ENCODE measurements at places on chromosomes 11 and 22.

- DNase-seq, result no peak
These were observed 162.5 kb downstream of the SWAP70 start for GRCh38 chr11:9826390-9826789.

DNA sequence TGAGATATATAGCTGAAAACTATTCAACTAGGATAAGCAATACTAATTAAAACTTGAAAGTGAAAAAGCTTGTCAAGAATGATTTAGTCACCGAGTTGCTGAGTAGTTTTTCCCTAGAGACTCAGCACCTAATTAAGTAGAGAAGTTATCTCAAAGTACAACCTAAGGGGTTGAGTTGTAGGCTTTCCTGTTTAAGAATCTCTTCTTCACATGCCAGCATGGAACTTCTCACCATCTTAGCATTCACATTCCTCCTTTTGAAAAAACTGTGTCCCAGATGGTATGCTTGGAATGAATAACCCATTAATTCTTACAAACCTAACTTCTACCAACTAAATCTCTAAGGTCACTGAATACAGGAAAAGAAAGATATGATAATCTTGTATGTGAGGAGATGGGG lies 303.3 kb upstream of the ZC3H12C start:
- DNase-seq, result no peak

GRCh38 chr11:13205486-13205885 lies 72.1 kb upstream of the BMAL1 start:
- DNase-seq, result no peak

- DNase-seq, result no peak
These were observed 122.5 kb upstream of the ZC3H12C start for GRCh38 chr11:109970516-109971183.

- no peak for DNase-seq
These were observed 3.2 kb downstream of the NCF4 start for GRCh38 chr22:36863979-36864378.

DNA sequence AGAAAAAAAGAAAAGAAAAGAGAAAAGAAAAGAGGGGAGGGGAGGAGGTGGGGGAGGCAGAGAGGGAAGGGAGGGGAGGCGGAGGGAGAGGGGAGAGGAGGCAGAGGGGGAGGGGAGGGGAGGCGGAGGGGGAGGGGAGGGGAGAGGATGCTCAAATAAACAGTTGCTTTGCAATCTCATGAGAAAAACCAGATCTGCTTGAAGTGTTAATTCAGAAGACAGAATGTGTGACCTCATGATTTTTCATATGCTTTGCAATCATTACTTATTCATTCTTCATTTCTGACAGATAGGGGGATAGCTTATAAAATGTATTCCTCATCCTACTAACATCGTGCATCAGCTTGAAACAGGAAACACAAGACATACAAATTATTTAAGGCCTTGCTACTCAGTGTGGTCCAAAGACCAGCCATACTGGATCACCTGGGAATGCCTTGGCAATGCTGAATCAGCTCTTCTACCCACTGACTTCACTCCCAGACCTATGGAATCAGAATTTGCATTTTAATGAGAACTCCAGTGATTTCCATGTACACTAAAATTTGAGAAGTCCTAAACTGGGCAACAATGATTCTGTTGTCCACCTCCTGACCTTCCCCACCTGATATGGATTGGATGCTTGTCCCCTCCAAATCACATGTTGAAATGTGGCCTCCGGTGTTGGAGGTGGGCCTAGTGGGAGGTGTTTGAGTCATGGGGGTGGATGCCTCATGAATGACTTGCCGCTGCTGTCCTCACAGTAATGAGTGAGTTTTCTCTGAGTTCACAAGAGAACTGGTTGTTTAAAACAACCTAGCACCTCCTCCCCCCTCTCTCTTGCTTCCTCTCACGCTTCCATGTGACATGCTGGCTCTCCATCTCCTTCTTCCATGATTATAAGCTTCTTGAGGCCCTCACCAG lies 69.2 kb downstream of the CCDC34 start:
- no peak for DNase-seq

DNA sequence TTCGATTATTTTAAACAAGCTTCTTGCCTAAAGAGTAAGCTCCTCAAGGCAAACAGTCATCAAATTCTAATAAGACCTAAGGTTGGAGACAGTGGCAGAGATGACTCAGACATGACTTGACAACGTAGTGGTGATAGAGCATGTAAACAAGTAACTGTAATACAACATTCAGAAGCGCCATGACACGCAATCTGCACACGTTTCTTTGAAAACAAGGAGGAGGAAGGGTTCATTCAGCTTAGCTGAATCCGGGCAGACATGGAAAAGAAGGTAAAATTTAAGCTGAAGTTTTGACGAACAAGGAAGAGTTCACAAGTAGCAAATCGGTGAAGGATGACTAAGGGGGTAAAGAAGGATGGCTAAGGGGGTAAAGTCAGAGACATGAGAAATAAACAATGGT lies 152.4 kb upstream of the ZC3H12C start:
- DNase-seq, result no peak

DNA sequence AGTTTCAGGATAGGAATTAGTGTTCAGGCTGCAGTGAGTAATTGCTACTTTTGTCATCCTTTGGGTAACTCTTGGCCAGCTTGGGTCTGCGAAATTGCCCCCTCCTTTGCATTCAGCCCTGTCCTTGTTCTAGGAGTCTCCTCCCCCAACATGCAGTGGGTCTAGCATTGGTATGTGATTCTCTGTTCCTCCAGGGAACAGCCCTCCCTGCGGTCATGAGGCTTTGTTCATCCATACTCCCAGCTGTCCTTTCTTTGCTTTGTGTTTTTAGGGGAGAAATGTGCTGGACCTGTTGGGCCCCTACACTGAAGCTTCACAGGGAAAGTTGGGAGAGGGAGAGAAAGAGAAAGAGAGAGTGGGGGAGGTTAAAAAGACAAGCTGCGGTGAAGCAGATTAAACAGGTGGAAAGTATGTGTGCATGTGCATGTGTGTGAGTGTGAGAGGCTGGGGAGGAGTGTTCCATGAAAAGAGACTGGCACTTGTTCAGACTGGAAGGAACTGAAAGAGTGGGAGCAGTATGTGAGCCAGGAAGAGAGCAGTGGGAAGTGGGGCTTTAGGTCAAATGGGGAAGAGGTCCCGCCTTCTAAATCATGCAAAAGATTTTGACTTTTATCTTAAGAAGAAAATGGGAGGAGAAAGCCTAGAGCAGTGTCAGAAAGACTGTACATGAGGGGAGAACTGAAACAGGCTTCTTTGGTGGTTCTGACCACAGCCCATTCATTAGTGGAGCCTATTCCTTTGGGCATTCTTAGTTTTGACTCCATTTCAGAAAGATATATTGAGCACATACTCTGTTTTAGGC lies 17.9 kb upstream of the SESN3 start:
- no peak for DNase-seq

GRCh38 chr22:45562537-45563361 lies 60.1 kb downstream of the FBLN1 start:
- DNase-seq, result no peak

DNA sequence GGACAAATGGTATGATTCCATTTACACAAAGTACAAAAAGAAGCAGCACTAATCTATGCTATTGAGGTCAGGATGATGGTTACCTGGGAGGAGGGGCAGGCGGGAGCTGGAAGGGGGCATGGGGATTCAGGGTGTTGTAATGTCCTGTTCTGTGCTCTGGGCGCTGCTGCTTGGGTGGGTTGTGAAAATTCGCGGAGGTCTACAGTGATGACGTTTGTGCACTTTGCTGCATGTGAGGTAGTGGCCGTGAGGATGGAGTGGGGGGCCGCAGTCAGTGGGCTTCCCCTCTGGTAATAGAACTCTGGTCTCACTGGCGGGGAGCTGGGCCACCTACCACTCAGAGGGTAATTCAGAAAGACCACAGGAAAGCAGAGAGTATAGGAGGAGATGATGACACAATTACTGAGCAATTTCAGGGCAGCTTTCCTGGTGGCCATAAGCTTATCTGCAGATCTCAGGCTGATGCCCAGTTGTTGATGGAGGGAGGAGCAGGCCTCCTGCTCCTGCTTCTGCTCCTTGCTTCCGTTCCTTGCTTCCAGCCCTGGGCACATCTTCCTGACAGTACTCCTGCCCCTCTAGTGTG lies 121.5 kb downstream of the CEP164 start:
- no peak for DNase-seq

DNA sequence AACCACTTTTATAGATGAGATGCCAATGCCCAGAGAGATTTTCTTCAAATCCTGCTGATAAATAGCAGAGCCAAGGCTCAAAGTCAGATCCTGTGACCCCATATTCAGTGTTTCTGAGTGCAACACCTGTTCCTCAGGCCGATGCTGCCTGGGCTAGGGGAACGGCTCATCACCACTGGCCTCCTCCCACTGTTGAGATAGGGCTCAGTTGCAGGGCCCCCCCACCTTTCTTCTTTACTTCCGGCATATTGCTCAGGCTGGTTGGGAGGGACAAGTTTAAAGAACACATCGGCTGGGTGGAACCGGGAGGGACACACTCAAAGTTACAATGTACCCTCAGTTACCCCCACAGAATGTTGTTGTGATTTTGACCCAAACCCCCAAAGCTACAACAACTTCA lies 88.3 kb upstream of the CRTAM start:
- DNase-seq, result no peak

- DNase-seq, result no peak
These were observed 66.8 kb downstream of the DEPDC5 start for GRCh38 chr22:31820655-31821054.

GRCh38 chr11:111814106-111814505 lies 47.9 kb upstream of the PPP2R1B start:
- DNase-seq, result no peak

GRCh38 chr22:46481386-46481785 lies 56.0 kb downstream of the CELSR1 start:
- no peak for DNase-seq

GRCh38 chr11:72609045-72609444 lies 65.2 kb downstream of the PDE2A start:
- no peak for DNase-seq

DNA sequence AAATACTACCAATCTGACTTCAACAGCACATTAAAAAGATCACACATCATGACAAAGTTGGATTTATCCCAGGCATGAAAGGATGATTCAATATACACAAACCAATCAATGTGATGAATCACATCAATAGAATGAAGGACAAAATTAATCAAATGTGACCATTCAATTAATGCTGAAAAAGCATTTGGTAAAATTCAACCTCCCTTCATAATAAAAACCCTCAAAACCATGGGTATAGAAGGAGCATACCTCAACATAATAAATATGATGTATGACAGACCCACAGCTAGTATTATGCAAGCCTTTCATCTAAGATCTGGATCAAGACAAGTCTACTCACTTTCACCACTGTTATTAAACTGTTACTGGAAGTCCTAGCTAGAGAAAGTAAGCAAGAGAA lies 921.7 kb upstream of the RAG2 start:
- no peak for DNase-seq

GRCh38 chr11:3111466-3111865 lies 53.6 kb downstream of the OSBPL5 start:
- no peak for DNase-seq

- DNase-seq, result no peak
These were observed 39.3 kb downstream of the CCDC81 start for GRCh38 chr11:86414032-86414431.

GRCh38 chr11:122277493-122277892 lies 161.5 kb upstream of the BLID start:
- no peak for DNase-seq

- DNase-seq, result no peak
These were observed 66.4 kb downstream of the UBASH3B start for GRCh38 chr11:122721964-122722266.

- DNase-seq, result no peak
These were observed 5.1 kb downstream of the INSC start for GRCh38 chr11:15119826-15120225.

GRCh38 chr11:107157809-107158187 lies 139.5 kb upstream of the GUCY1A2 start:
- no peak for DNase-seq

DNA sequence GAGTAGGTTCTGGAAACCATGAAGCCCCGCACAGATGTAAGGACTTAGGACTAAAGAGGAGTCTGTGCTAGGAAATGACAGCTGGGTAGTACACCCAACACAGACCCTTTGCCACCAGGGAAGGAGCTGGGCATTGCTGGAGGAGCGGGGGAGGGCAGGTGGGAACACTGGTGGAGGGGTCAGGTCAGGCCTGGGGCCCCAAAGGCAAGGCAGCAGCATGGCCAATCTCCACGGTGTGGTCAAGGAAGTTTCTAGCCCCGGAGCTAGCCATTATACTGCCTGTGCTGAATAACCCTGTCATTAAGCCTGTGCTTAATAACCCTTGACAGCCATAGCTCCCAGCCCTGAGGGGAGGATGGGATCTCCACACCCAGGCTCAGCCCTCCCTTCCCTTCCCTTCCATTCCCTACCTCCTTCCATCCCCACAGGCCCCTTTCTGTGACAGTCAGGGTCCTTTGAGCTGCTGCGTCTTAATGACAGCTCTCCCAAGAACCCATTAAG lies 2.1 kb downstream of the TMPRSS4 start:
- no peak for DNase-seq

Measured in NCI-H524 treated with DMSO at 0.1 percent for 48 hours (cell line).